CD8-positive, alpha-beta T cell (primary cell): ENCODE measurements at places on chromosomes 5 and 9.

DNA sequence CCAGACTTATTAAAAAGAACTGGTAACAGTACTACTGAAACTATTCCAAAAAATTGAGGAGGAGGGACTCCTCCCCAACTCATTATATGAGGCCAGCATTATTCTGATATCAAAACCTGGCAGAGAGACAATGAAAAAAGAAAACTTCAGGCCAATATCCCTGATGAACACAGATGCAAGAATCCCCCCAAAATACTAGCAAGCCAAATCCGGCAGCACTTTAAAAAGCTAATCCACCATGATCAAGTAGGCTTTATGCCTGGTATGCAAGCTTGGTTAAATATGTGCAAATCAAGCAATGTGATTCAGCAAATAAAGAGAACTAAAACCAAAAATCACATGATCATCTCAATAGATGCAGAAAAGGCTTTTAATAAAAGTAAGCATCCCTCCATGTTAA lies 2271.0 kb upstream of the C9orf72 start:
- no peak for DNase-seq

DNA sequence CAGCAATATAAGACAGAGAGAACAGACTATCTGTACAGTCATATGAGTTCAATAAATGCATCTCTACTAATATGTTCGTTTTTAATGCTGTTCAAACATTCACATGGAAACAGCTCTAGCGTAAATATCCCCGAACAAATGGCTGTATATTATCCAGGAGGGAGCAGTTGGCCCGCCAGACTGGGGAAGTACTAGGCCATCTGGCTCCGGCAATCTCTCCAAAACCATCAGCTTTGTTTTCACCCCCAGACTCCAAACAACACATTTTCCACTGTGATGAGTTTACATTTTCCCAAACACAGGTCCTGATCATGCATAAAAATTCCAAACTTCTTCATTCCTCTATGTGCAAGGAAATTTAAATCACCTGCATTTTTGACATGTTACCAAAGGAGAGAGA lies 8.7 kb downstream of the EBF1 start:
- DNase-seq, result no peak

GRCh38 chr9:87465816-87466215 lies 31.9 kb upstream of the DAPK1 start:
- no peak for DNase-seq

GRCh38 chr9:137188086-137188489 lies 272 bp downstream of the ANAPC2 start:
- no peak for DNase-seq
